ENCODE measurements at places on chromosomes 12 and 14.

DNA sequence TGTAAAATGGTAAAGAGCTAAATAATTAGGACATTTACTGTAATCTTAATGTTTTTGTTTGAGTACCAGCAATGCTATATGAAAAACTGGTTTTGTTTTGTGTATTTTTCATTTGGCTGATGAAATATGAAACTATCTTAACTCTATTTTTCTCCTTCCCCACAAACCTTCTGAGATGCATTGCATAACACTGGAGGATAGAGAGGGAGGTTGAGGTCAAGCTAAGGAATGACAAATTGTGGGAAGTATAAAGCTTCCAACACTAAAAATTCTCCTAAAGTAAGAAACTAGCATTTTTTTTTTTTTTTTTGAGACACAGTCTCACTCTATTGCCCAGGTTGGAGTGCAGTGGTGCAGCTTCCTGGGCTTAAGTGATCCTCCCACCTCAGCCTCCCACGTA lies 31.5 kb upstream of the SRP54 start:
- no peak for DNase-seq

- peak; percentile 72 for DNase-seq
Observed at GRCh38 chr12:104049903-104050356, at the start of gene GLT8D2. TSS of gene GLT8D2 (minus strand) at chr12:104050187. CDS start at chr12:104019648, 30,539 bp downstream.

GRCh38 chr14:79660053-79660939 lies 551.0 kb downstream of the DIO2 start:
- DNase-seq = no peak

- DNase-seq = no peak
Observed at GRCh38 chr14:68616221-68616902, 176.5 kb downstream of the ZFP36L1 start.

DNA sequence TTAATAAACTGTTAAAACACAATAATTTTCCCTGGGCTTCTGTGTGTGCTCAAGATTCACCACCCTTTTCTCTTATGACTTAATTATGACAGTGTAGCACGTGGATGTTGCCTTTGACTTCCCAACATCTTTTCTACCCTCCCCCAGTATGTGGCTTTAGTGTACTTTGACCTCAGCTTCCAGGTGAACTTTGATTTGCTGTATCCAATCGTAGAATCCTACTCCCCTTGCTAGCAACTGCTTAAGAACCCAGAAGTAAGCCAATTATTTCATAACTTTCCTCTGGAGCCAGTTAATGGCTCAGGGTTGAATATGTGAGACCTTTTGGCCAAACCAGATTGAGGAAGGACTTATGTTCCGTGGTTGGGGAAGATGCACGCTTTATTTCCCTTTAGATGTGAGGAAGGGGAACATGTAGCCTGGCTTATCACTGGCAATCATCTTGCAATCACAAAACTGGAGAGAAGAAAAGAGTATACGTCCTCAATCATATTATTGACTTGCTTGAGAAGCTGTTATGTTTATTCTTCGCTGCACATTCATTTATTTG lies 259.6 kb upstream of the ATP2B1 start:
- DNase-seq = no peak

- DNase-seq = peak; percentile 83
Observed at GRCh38 chr14:50000380-50001150, 107.7 kb downstream of the ARF6 start.

- DNase-seq = no peak
Observed at GRCh38 chr12:64900540-64900939, 76.1 kb downstream of the TBC1D30 start.

GRCh38 chr14:65864984-65865383 lies 452.5 kb downstream of the FUT8 start:
- DNase-seq = no peak

- no peak for DNase-seq
Observed at GRCh38 chr14:59150990-59151389, 37.5 kb upstream of the DAAM1 start.

DNA sequence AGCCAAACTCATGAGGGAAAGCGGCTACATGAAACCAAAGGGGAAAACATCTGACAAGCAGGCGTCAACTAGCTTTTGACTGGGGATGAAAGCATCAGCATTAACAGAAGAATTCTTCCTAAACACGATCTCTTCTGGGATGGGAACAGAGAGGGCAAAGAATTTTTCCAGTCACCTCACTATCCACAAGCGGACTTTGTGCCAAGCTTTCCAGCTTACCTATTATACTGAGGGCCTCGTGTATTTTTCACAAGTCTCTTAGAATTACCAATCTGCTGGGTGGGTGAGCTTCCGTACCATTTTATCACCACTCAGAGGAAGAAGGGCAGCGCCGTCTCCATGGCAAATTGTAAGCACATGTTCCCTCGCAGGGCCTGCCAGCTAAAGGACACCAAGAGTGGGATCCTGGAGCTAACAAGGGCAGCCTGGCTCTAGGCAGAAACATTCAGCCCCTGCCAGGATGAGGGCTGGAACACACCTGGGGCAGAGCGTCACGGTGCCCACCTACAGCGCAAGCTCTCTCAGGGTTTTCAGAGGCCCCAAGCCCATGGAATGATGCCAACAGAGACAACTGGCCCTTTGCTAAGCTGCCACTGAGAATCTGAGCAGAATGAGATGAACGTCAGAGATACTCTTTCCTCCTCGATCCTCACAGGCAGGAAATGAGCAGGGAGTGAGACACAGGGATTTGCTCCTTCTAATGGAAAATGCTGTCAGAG lies 74.6 kb downstream of the CHGA start:
- no peak for DNase-seq

DNA sequence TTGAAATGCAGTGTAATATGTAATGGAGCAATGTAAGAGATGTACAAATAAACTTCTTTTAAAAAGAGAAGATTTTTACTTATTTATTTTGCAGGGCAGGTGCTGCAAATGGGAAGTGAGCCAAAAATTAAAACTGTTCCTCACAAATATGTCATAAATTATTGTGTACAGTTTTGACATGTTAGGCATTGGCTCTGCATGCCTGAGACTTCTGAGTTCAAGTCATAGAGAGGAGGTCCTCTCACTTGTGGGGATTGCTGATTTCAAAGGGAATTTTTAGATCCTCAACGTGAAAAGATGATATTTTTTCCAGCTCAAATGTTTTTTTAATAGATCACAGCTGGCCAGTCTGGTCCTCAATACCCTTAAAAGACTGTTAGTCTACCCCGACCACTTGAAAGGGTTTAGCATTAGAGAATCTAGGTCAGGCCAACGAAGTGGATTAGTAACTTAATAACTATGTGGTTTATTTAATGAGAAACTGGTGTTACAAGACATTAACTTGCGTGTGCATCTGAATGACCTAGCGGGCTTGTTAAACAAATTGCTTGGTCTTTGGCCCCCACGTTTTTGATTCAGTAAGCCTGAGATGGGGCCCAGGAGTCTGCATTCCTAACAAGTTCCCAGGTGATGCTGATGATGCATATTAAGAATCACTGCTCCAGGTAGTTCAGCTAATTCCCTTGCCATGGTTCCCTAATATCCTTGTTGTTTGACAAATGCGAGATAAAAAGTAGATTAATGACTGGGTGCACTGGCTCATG lies 30.9 kb upstream of the WDR89 start:
- no peak for DNase-seq
